ENCODE measurements at places on chromosomes 7 and 10.

- no peaks in the 10 kb centered on the region for H3K27me3 ChIP-seq
- no peaks in the 10 kb centered on the region for H3K4me1 ChIP-seq
Measured at GRCh38 chr10:23521735-23522134, 82.9 kb downstream of the OTUD1 start.

GRCh38 chr10:22704471-22704911, 9.9 kb downstream of the PIP4K2A start:
- no peaks in the 10 kb centered on the region for H3K27me3 ChIP-seq
- peaks cover 5% of the 10 kb centered on the region for H3K4me1 ChIP-seq
- no peak overlapping the region for H3K27ac ChIP-seq
- no peak for DNase-seq

DNA sequence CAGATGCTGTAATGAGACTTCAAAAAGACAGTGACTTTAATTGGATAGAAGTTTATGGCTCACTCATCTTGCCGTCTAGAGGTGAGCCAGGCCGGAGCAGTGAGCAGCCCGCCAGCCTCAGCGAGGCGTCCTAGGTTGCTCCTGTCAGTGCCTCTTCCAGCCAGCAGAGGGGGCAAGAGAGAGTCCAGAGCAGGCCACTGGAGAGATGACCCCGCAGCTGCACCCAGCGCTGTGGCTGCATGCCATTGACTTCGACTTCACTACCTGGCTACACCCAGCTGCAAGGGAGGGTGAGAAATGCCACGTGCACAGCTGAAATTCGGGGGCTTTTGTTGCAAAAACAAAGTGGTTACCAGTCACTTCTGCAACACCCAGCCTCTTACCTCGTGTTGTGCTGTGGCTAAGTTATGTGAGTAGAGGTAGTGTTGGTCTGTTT, 26.5 kb downstream of the NUB1 start:
- peak; percentile 75 for DNase-seq
- H3K36me3 ChIP-seq = peaks cover 31% of the 10 kb centered on the region
- no peak overlapping the region for H3K27ac ChIP-seq
- no peaks in the 10 kb centered on the region for H3K27me3 ChIP-seq
- H3K4me3 ChIP-seq = no peak overlapping the region

GRCh38 chr10:73865459-73866442, 8.6 kb downstream of the CAMK2G start:
- H3K4me1 ChIP-seq = peaks cover 2% of the 10 kb centered on the region
- no peak overlapping the region for H3K4me3 ChIP-seq
- H3K27ac ChIP-seq = no peak overlapping the region
- no peaks in the 10 kb centered on the region for H3K27me3 ChIP-seq

DNA sequence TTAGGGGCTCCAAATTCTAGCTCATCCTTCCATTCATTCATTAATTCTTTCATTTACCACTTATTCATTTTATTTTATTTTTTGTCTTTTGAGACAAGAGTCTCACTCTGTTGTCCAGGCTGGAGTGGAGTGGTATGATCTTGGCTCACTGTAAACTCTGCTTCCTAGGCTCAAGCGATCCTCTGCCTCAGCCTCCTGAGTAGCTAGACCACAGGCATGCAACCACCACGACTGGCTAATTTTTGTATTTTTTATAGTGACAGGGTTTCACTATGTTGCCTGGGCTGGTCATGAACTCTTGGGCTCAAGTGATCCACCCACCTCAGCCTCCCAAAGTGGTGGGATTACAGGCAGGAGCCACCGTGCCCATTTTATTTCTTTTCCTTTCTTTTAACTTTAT, 31.6 kb downstream of the FGF8 start:
- H3K4me3 ChIP-seq = no peak overlapping the region
- peaks cover 49% of the 10 kb centered on the region for H3K27me3 ChIP-seq
- no peaks in the 10 kb centered on the region for H3K36me3 ChIP-seq
- no peak overlapping the region for H3K27ac ChIP-seq

GRCh38 chr10:86785968-86786367, 29.5 kb downstream of the BMPR1A start:
- no peaks in the 10 kb centered on the region for H3K27me3 ChIP-seq
- peak; percentile 26 for DNase-seq
- no peaks in the 10 kb centered on the region for H3K36me3 ChIP-seq
- H3K4me1 ChIP-seq = peaks cover 7% of the 10 kb centered on the region
- H3K4me3 ChIP-seq = no peak overlapping the region
- no peak overlapping the region for H3K27ac ChIP-seq

GRCh38 chr10:124320778-124321432, 97.8 kb downstream of the OAT start:
- no peaks in the 10 kb centered on the region for H3K36me3 ChIP-seq
- H3K27ac ChIP-seq = no peak overlapping the region
- no peak overlapping the region for H3K4me3 ChIP-seq
- no peaks in the 10 kb centered on the region for H3K27me3 ChIP-seq
- no peak for DNase-seq

DNA sequence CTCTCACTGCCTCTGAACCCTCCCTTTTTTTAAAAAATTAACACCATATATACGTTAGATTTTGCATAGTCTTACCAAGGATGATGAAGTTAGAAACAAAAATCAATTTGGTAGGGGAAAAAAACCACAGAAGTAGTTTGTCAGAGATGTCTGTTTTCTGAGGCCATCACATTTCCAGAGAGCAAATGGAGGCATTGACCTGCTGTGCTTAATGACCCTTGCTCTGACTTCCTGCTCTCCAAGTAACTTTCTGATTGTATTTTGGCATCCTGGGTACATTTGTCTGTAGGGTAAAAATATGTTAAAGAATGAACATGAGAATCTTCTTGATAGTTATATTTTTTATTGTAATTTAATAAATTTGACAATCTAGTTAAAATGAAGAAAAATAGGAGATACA, 140.2 kb downstream of the LCOR start:
- no peak overlapping the region for H3K4me3 ChIP-seq
- H3K4me1 ChIP-seq = peaks cover 5% of the 10 kb centered on the region
- H3K27ac ChIP-seq = no peak overlapping the region

- no peaks in the 10 kb centered on the region for H3K36me3 ChIP-seq
- no peak overlapping the region for H3K27ac ChIP-seq
- DNase-seq = no peak
- H3K4me1 ChIP-seq = no peaks in the 10 kb centered on the region
- H3K27me3 ChIP-seq = no peaks in the 10 kb centered on the region
- no peak overlapping the region for H3K4me3 ChIP-seq
Measured at GRCh38 chr7:153087498-153087897, 327.9 kb downstream of the ACTR3B start.

DNA sequence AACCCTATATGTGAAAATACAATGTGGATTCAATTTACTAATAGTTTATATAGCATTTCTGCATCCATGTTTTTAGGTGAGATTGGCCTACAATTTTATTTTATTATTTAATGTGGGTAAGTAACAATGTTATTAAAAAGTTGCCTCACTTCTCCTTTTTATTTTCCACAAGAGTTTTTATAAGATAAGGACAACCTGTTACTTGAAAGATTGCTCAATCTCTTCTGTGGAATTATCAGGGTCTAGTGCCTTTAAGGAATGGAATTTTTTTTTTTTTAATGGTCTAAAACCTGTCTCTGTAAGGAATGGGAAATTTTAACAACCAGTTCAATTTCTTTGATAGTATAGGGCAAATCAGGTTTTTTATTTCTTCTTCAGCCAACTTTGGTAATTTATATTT, 53.9 kb upstream of the RAB18 start:
- H3K27me3 ChIP-seq = no peaks in the 10 kb centered on the region
- H3K27ac ChIP-seq = no peak overlapping the region
- no peak for DNase-seq
- no peak overlapping the region for H3K4me3 ChIP-seq
- no peaks in the 10 kb centered on the region for H3K36me3 ChIP-seq

GRCh38 chr10:48614481-48615390, 9.9 kb upstream of the ARHGAP22 start:
- peak; percentile 79 for DNase-seq
- H3K4me3 ChIP-seq = no peak overlapping the region
- no peak overlapping the region for H3K27ac ChIP-seq

DNA sequence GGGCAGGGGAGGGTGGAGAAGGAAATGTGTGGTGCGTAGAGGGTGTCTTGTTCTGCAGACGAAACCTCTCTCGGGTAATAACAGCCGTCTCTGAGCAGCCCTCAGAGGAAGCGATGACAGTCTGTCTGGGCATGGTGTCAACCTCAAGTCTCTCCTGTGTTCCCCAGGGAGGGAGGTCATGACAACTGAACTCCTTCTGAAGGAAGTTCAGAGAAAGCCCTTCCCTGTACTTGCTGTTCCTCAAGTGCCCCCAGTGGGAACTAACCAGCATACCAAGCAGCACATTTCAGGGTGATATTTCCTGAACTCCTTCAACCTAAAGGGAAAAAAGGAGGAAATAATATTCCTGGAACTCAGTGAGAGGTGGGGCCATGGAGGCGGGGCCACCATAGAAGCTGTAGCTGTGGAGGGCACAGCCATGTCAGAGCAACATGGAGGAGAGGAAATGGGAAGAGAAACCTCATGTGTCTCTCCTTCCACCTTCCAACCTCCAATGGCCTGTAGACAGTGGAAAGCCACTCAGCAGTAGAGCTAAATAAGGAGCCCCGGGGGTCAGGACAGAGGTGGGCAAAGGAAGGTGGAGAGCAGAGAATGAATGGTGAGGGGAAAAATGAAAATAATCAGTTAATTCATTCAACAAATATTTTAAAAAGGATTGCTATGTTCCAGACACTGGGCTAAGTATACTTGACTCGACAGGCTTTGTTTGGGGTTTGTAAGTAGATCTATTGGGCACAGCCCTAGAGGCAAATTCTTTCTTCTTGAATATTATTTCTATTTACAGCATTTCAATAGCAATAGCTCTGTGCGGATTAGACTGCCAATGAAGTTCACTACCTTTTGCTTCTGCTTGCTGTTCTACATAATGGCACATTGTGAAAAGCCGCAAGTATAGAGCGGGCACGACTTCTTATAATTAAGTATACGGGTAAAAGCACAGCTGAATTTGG, 61.0 kb upstream of the AOAH start:
- no peaks in the 10 kb centered on the region for H3K4me1 ChIP-seq
- no peaks in the 10 kb centered on the region for H3K27me3 ChIP-seq
- H3K4me3 ChIP-seq = no peak overlapping the region
- H3K36me3 ChIP-seq = no peaks in the 10 kb centered on the region

- H3K36me3 ChIP-seq = no peaks in the 10 kb centered on the region
- H3K4me1 ChIP-seq = no peaks in the 10 kb centered on the region
Measured at GRCh38 chr10:55242544-55242943, 441.5 kb upstream of the PCDH15 start.

- H3K36me3 ChIP-seq = no peaks in the 10 kb centered on the region
- H3K4me1 ChIP-seq = no peaks in the 10 kb centered on the region
- DNase-seq = no peak
- H3K27ac ChIP-seq = no peak overlapping the region
Measured at GRCh38 chr7:118602090-118602489, 377.6 kb downstream of the ANKRD7 start.

DNA sequence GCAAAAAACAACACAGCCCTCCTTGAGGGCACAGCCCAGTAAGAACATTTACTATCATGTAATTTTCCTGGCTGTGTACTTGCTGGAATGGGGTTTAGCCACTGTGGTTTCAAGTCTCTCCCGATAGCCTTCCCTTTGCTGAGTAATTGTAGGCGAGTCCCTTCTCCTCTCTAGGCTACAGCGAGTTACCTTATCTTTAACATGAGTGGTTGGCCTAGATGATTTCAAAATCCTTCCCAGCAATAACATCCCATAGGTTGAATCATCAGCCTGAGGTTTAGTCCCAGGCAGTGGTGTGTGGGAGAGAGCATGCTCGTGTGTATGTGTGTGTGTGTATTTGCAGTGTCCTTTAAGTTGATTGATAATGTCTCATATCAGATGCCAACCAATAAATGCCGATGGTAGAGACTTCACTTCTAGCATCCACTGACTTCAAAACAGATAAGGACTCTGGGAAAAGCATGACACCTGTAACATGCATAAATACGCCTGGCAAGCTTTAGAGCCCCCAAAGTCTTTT, 142.9 kb upstream of the ZMIZ1 start:
- H3K4me1 ChIP-seq = peaks cover 27% of the 10 kb centered on the region
- no peaks in the 10 kb centered on the region for H3K27me3 ChIP-seq
- H3K36me3 ChIP-seq = no peaks in the 10 kb centered on the region
- peak; percentile 99 for DNase-seq
- no peak overlapping the region for H3K27ac ChIP-seq
- H3K4me3 ChIP-seq = no peak overlapping the region

- no peaks in the 10 kb centered on the region for H3K27me3 ChIP-seq
- peaks cover 13% of the 10 kb centered on the region for H3K4me1 ChIP-seq
- no peak overlapping the region for H3K27ac ChIP-seq
- no peak for DNase-seq
- no peak overlapping the region for H3K4me3 ChIP-seq
Measured at GRCh38 chr10:35392482-35393228, 56.3 kb downstream of the CCNY start.

GRCh38 chr10:43957267-43958070, 308.8 kb upstream of the ZNF32 start:
- no peaks in the 10 kb centered on the region for H3K36me3 ChIP-seq
- no peak overlapping the region for H3K4me3 ChIP-seq
- H3K4me1 ChIP-seq = peaks cover 10% of the 10 kb centered on the region
- no peak overlapping the region for H3K27ac ChIP-seq

DNA sequence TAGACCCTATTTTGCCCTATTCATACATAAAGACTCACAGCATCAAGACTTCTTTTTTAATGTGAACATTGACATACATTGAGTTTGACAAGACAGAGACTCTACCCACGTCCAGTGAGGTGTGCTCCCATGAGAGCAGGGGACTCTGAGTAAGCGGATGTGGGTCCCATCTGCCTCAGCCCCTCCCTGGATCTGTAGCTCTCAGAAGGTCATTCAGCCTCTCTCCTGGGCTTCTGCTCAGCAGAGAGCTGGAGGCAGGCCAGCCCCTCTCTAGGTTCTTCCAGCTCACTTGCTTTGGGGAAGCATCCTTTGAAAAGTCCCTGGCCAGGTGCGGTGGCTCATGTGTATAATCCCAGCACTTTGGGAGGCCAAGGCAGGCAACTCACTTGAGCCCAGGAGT, 146.9 kb upstream of the ZMIZ1 start:
- no peak overlapping the region for H3K4me3 ChIP-seq
- no peak for DNase-seq
- H3K36me3 ChIP-seq = no peaks in the 10 kb centered on the region
- H3K27me3 ChIP-seq = peaks cover 19% of the 10 kb centered on the region

- no peaks in the 10 kb centered on the region for H3K27me3 ChIP-seq
- peak; percentile 69 for DNase-seq
- no peak overlapping the region for H3K4me3 ChIP-seq
- H3K36me3 ChIP-seq = no peaks in the 10 kb centered on the region
- no peak overlapping the region for H3K27ac ChIP-seq
Measured at GRCh38 chr10:113957013-113957412, 86.7 kb upstream of the ADRB1 start.
